ENCODE measurements at places on chromosomes 6 and 20.

- DNase-seq: no peak
These were observed 23.3 kb downstream of the NRSN1 start for GRCh38 chr6:24149296-24149695.

- no peak for DNase-seq
These were observed 25.3 kb downstream of the SLC35A1 start for GRCh38 chr6:87498048-87498447.

DNA sequence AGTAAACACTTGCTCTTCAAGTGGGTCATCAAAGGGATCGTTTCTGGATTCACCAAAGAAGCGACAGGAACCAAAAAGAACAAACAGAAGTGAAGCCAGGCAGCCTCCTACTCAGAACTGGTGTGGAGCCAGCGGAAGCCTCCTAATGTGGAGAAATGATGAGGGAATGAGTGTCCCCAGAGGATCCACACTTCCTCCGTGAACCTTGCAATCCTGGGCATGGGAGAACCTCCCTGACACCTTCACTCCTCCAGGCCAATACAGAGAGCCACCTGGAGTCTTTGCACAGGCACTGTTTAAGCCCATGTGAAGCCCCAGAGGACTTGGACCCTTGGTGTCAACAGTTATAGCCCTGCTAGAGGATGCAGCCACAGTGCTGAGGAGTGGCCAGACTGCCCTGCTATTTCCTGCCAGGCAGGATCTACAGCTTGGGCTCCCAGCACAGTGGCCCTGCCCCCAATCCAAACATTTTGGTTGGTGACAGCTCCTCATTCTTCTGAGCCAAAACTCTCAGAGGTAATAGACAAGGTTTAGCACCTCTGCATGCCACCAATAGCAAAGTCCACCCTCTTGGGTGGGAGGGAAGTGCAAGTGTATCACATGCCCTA, 23.2 kb upstream of the SERINC1 start:
- no peak for DNase-seq

DNA sequence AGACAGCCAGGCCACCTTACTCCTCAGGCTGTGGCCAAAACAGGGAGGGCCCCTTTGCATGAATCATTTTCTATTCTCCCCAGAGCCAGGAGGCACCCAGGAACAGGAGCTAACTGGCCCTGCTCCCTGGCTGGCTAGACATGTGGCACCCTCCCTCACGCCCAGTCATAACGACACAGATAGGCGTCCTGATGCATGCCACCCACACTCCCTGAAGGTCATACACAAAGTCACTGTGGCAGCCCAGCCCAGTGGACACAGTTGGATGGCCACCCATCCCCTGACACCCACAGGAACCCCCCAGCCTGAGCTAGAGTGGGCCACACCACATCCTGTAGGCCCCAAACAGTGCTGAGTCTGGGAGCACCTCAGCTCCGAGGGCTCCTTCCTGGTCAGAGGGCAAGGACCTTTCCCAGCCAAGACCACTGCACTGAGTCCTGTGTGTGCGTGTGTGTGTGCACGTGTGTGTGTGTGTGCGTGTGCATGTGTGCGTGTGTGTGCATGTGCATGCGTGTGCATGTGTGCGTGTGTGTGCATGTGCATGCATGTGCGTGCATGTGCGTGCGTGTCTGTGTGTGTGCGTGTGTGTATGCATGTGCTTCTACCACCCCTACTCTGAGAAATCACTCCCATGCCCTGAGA, 21.6 kb downstream of the TFEB start:
- DNase-seq: peak; percentile 59
